ENCODE measurements at places on chromosomes 11 and 22. TPM values are rescaled to one million over a fixed set of nuclear protein-coding genes. Genes with fewer than 3 reads are reported as not detected.

DNA sequence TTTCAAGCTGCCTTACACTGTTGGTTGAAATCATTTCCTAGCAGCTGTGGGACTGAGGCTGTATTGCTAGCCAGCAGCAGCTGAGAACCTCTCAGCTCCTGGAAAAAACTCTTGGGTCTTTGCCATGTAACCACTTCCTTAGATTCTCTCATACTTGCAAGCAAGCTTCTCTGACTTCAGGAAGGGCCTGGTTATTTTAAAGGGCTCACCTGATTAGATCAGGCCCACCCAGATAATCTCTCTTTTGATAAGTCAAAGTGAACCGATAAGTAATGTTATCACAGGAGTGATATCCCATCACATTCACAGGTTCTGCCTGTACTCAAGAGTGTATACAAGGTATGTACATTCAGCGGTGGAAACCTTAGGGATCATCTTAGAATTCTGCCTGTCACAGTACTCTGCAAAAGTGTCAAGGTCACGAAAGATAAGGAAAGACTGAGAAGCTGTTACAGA lies 7.4 kb upstream of the CLPB start:
- no peaks in the 10 kb centered on the region for H3K27me3 ChIP-seq
- no peak overlapping the region for H3K4me3 ChIP-seq
- no peaks in the 10 kb centered on the region for H3K36me3 ChIP-seq
- DNase-seq = no peak

- peaks cover 4% of the 10 kb centered on the region for H3K36me3 ChIP-seq
- H3K4me3 ChIP-seq = no peak overlapping the region
- H3K27me3 ChIP-seq = no peaks in the 10 kb centered on the region
These were observed 90.4 kb downstream of the HIPK3 start for GRCh38 chr11:33347490-33348125.

DNA sequence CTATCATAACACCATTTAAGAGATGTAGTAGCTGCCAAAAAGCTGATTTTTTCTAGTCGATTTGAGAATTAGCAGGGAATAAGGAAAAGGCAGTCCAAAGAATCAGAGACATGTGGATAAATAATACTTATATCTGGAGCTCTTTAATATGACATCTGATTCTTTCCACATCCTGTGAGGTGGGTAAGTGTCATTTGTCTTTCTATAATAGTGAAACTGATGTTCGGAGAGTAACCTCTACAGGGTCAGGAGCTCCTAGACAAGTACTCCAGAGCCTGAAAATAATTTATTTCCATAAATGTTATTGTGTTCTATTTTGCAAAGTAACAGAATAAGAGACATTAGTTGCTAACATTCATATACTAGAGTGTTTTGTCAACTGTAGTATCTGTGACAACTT lies 367.6 kb downstream of the DYNC2H1 start:
- no peaks in the 10 kb centered on the region for H3K36me3 ChIP-seq
- no peaks in the 10 kb centered on the region for H3K4me1 ChIP-seq
- H3K4me3 ChIP-seq = no peak overlapping the region
- H3K27ac ChIP-seq = no peak overlapping the region
- H3K27me3 ChIP-seq = no peaks in the 10 kb centered on the region

SCN3B gene
- 1.3 TPM for polyA plus RNA-seq

TMEM191B gene
- 8.0 TPM for polyA plus RNA-seq

GRCh38 chr11:1277936-1278512 lies 31.4 kb downstream of the TOLLIP start:
- H3K27me3 ChIP-seq = no peaks in the 10 kb centered on the region
- H3K27ac ChIP-seq = no peak overlapping the region
- no peaks in the 10 kb centered on the region for H3K4me1 ChIP-seq
- H3K36me3 ChIP-seq = no peaks in the 10 kb centered on the region

BEST1 gene
- 6.9 TPM for polyA plus RNA-seq

AMBRA1 gene
- polyA plus RNA-seq = 7.2 TPM

GRCh38 chr11:13897646-13898276 lies 64.8 kb upstream of the SPON1 start:
- H3K36me3 ChIP-seq = no peaks in the 10 kb centered on the region
- no peaks in the 10 kb centered on the region for H3K4me1 ChIP-seq
- no peak for DNase-seq
- no peaks in the 10 kb centered on the region for H3K27me3 ChIP-seq
- H3K4me3 ChIP-seq = no peak overlapping the region

GRCh38 chr11:122273476-122274191 lies 157.6 kb upstream of the BLID start:
- no peak overlapping the region for H3K4me3 ChIP-seq
- H3K36me3 ChIP-seq = no peaks in the 10 kb centered on the region
- no peaks in the 10 kb centered on the region for H3K27me3 ChIP-seq
- no peak overlapping the region for H3K27ac ChIP-seq

DNA sequence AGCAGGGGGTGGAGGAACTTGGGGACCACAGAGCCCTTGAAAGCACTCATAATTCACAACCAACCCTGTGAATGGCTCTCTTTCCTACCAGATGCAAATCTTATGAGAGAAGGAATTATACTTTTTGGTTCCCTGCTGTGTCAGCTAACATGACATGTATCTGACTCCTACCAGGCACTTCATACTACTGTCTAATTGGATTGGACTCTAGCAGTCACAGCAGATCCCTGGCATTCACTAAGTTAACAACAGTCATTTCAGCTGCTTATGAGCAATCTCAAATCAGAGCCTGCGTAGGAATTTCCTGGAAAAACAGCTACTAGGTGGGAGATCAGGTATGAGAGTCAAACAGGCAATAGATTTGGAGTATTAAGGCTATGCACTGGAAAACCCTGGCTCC lies 11.1 kb upstream of the ENDOD1 start:
- H3K4me1 ChIP-seq = no peaks in the 10 kb centered on the region
- H3K36me3 ChIP-seq = no peaks in the 10 kb centered on the region
- no peak for DNase-seq
- no peaks in the 10 kb centered on the region for H3K27me3 ChIP-seq
- H3K27ac ChIP-seq = no peak overlapping the region

GRCh38 chr11:45168366-45169130 lies 22.1 kb downstream of the PRDM11 start:
- H3K4me1 ChIP-seq = no peaks in the 10 kb centered on the region
- no peak overlapping the region for H3K4me3 ChIP-seq
- H3K27ac ChIP-seq = no peak overlapping the region
- H3K36me3 ChIP-seq = no peaks in the 10 kb centered on the region
- DNase-seq = no peak

C11orf87 gene
- not detected for polyA plus RNA-seq

GRCh38 chr11:102604011-102604410 lies 21.1 kb downstream of the MMP20 start:
- DNase-seq = no peak
- H3K27me3 ChIP-seq = no peaks in the 10 kb centered on the region
- no peak overlapping the region for H3K4me3 ChIP-seq
- H3K27ac ChIP-seq = no peak overlapping the region
- no peaks in the 10 kb centered on the region for H3K36me3 ChIP-seq

DNA sequence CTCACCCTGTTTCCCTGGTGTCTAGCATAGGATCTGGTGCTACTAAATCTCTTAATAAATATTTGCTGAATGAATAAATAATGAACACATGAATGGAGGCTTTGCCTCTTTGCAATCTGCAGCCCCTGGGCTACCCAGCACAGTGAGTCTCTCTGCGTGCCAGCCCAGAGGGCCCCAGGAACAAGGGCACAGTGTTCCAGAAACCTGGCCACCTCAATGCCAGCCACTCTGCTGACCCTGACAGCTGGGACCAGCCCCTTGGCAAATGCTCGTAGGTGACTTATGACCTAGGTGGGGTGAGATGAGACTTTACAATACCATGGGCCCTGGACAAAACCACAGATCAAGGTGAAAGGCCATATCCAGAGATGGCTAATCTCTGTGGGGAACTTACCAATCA lies 31.6 kb downstream of the UQCR10 start:
- H3K27ac ChIP-seq = peak overlapping the region; percentile 22
- H3K4me3 ChIP-seq = no peak overlapping the region
- DNase-seq = no peak
- peaks cover 27% of the 10 kb centered on the region for H3K4me1 ChIP-seq
- H3K36me3 ChIP-seq = no peaks in the 10 kb centered on the region
- H3K27me3 ChIP-seq = no peaks in the 10 kb centered on the region

APOBEC3B gene
- polyA plus RNA-seq = 11.0 TPM

DNA sequence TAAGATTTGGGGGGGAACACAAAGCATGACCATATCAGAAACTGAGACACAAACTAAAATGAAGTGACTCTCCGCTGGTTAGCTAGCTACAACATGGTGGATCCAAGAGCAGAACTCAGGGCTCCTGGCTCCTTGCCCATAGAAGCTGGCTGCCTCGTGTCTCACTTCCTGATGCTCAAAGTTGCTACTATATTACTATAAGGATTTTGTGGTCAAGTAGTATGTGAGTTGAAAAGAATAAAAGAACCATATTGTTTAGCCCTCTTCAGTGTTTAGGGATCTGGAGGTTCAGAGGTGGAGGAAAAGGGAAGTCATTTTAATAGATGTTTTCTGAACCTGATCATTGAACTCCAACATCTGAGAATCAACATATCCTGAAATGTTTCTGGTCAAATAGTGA lies 16.9 kb upstream of the SIK2 start:
- no peaks in the 10 kb centered on the region for H3K27me3 ChIP-seq
- H3K36me3 ChIP-seq = no peaks in the 10 kb centered on the region
- no peak overlapping the region for H3K4me3 ChIP-seq
- H3K27ac ChIP-seq = no peak overlapping the region
- no peak for DNase-seq

PRR33 gene
- 0.29 TPM for polyA plus RNA-seq

DNA sequence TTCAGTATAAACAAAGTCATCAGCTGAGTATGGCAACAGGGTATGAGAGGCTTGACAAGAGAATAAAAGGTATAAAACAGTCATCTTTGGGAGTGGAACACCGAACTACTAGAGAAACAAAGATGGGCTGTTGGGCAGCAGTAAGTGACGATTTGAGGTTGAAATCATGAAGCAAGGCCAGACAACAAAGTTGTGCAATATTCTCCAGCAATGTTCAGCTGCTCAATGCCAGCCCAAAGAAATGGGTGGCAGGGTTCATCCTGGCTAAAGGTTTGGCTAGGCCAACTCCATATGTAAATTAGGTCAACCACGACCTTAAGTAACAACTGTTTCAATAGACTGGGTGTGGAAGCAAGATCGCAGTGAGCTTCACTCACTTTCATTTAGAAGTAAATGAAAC lies 6.2 kb downstream of the APIP start:
- no peaks in the 10 kb centered on the region for H3K27me3 ChIP-seq
- DNase-seq = no peak
- peaks cover 5% of the 10 kb centered on the region for H3K4me1 ChIP-seq
- H3K27ac ChIP-seq = no peak overlapping the region
- no peaks in the 10 kb centered on the region for H3K36me3 ChIP-seq
